ENCODE measurements at places on chromosomes 2 and 18.

GRCh38 chr2:156470975-156471583 is 34.9 kb downstream of the GPD2 start:
- no peak for DNase-seq

DNA sequence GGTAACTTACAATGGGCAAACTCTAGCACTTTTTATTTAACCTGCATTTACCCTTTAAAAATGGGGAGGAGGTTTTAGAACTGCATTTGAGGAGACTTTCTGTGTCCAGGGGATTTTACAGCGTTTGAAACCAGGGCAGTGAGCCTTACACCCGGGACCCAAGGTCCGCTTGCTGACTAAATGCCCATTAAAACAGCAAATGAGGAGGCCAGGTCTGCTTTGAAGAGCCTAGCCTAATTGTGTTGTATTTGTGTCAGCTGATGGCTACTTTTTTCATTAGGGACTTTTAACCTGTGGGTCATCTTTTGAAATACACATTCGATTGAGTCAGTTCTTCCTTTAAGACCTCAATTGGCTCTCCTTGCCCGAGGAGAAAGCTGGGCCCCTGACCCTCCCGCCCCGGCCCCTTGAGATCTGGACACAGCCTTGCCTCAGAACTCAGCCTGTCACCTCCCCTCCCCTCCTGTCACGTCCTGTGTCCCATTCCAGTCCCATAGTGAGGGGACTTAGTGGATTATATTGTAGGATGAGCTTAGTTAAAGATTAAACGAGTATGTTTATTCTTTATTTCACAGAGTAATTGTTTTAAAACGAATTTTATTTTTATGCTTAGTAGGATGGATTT is 69.0 kb downstream of the KLHL29 start:
- no peak for DNase-seq

DNA sequence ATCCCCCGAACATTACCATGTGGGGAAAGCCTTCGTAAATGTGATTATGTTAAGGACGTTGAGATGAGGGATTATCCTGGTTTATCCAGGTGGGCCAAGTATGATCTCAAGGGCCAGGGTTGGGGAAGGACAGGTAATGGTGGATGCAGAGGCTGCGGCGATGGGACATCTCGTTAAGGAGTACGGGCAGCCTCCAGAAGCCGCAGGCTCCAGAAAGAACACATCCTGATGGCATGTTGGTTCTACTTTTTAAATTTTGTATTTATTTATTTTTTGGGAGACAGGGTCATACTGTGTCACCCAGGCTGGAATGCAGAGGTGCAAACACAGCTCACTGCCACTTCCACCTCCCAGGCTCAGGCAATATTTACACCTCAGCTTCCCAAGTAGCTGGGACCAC is 86.2 kb upstream of the RAB6C start:
- no peak for DNase-seq

GRCh38 chr2:233112776-233113452 is 52.8 kb downstream of the INPP5D start:
- DNase-seq: no peak

- DNase-seq: no peak
Measured at GRCh38 chr18:7696780-7697179, 129.7 kb downstream of the PTPRM start.

DNA sequence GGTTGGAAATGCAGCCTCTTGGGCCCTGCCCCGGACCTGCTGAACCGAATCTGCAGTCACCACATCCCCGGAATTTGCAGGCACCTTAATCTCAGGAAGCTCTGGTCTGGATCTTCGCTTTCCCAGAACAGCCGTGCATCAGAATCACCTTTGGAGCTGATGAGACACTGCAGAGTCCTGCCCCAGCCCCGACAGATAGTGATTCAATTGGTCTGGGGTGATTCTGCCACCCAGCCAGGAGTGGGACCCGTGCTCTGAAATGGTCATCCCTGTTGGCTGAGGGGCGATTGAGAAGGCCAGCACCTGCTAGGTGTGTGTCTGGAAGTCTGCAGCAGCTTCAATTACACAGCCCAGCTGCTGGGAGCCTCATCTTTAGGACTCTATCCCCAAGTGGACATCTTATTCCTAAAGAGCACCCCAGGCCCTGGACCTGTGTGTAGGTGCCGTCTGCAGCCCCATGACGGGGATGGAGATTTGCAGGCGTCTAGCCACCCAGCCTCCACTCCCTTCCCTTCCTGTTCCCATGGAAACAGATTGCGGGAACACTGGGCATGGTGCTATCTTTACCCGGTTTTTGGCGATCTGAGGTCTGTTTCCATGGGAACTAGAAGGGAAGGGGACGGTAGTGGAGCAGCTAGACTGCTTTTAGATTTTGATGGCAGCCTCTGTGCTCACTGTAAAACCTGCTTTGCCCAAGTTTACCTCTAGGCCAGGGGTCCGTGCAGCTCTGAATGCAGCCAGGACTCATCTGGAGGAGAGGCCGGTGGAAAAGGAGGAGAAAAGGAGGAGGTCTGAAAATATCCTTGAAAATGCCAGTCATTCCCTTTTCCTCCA is 156.1 kb downstream of the LDLRAD4 start:
- no peak for DNase-seq

DNA sequence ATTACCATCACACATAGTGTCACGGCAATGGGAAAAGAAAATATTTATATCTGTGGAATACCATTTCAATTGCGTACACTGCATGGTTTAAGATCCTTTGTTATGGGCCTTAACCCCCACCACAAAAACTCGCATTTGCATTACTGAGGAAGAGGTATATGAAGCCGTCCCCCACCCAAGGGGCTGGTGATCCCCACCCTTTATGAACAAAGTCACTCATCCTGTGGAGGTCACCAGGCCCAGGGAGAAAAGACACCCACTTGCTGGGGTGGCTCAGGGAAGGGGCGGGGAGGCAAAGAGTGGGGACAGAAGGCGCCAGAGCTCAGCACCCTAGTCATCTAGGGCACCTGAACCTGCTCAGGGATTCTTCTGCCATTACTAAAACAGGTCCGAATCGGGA is 133.8 kb downstream of the ZNF516 start:
- no peak for DNase-seq

GRCh38 chr2:55771612-55772011 is 78.0 kb upstream of the PNPT1 start:
- no peak for DNase-seq

GRCh38 chr2:231452799-231453508 is 11.3 kb downstream of the NCL start:
- peak; percentile 28 for DNase-seq

DNA sequence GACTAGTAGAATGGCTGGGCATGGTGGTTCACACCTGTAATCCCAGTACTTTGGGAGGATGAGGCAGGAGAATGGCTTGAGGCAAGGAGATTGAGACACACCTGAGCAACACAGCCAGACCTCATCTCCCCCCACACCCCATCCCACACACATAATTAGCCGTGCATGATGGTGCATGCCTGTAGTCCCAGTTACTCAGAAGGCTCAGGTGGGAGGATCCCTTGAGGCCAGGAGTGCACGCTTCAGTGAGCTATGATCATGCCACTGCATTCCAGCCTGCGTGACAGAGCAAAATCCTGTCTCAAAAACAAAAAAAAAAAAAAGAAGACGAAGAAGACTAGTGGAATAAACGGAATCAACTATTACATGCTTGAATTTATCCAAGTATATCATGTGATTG is 150.0 kb downstream of the STK39 start:
- no peak for DNase-seq

GRCh38 chr18:23330423-23330822 is 122.7 kb upstream of the RIOK3 start:
- DNase-seq: no peak

GRCh38 chr18:71431171-71431570 is 1113.0 kb downstream of the CBLN2 start:
- no peak for DNase-seq

DNA sequence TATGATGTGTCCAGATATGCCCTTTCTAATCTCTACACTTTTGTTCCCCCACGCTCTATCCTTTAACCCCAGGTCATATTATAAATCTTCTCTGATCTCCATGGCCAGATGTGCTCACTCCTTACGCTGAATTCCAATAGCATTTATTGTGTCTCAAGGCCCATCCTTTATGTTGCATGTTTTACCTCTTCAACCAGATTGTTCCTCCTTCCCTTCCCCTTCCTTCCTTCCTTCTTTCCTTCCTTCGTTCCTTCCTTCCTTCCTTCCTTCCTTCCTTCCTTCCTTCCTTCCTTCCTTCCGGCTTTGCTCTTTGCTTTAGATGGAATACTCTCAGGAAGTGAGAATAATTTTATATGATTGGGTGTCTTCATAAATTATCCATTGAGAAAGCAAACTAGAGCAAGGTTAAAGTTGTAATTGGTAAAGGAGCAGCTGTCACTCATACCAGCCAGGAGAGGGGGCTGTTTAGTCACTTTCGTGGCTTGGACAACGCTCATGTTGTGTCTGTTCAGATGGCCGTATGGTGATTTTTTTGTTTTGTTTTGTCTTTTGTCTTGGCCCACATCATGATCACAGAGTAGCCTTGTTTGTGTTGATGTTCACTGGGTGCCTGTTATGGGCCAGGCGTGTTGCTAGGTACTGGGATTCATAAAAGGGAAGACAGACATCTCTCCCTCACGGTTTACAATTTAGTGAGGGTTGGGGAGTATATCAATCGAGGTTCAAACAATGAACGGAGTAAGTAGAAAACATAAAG is 68.0 kb downstream of the DAW1 start:
- peak; percentile 30 for DNase-seq

DNA sequence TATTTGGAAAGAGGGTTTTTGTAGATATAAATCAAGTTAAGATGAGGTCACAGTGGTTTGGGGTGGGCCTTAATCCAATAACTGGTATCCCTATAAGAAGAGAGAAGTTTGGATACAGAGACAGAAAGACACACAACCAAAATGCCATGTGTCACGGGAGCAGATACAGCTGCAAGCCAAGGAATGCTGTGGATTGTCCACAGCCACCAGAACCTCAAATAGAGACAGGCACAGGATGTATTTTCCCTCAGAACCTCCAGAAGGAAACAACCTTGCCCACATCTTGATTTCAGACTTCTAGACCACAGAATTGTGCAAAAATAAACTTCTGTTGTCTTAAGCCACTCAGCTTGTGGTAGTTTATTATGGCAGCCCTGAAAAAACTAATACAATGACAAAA is 105.5 kb downstream of the GCA start:
- no peak for DNase-seq

DNA sequence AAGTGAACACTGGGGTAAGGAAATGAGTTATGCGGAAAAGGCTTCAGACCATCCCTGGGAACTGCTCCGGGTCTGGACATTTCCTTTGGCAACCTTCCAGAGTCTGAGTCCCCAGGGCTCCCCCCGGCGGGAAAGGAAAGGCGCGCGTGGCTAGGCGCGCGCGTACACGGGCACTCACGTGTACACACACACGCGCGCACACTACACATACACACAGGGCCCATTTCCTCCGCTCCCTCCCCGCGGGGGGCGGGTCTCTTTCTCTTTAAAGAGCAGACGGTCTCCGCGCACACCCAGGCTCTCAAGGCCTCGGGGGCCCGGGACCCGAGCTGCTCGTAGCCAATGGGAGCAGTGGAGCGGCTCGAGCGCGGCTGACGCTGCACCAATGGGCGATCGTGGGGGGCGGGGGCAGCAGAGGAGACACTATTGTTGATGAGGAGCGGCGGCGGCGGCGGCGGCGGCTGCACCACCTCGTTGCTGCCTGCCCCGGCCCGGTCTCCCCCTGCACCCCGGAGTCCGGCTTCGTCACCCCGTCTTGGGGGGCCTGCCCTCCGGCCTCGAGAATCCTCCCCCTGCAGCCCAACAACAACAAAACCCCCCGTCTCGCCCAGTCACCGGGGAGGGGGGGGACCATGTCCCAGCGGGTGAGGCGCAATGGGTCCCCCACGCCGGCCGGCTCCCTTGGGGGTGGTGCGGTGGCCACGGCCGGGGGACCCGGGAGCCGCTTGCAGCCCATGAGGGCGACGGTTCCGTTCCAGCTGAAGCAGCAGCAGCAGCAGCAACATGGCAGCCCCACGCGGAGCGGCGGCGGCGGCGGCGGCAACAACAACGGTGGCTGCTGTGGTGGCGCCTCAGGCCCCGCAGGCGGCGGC is at the start of gene FAM117B:
Gene FAM117B, plus strand, starts transcription at position 414 of the 872 bp plus-strand sequence. Its CDS starts 219 bp downstream, at position 633.
- peak; percentile 91 for DNase-seq

GRCh38 chr2:3759331-3759730 is 56.0 kb downstream of the DCDC2C start:
- no peak for DNase-seq

GRCh38 chr2:86807468-86808275 is 17.0 kb upstream of the CD8A start:
- no peak for DNase-seq

- no peak for DNase-seq
Measured at GRCh38 chr2:29811378-29811777, 110.0 kb downstream of the ALK start.

- DNase-seq: no peak
Measured at GRCh38 chr2:28544405-28544921, 48.6 kb downstream of the PLB1 start.

DNA sequence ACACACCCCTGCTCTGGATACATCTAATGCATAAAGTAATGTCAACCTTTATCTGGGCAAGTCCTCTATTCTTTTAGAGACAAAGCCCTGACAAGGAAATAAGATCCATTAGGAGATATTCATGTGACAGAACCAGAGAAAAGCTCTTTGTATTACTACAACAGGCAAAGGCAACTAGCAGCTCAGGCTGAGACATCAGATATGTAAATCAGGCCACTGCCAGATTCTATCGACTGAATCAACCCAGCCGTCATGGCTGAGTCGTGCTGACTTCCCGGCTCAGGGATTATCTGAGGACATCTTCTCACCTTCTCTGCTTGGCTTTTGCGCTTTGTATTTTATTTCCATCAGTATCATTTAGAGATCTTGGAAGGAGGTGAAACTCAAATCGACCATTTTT is 294.5 kb downstream of the PLCL1 start:
- no peak for DNase-seq

GRCh38 chr18:59779979-59780378 is 82.8 kb upstream of the CCBE1 start:
- no peak for DNase-seq

DNA sequence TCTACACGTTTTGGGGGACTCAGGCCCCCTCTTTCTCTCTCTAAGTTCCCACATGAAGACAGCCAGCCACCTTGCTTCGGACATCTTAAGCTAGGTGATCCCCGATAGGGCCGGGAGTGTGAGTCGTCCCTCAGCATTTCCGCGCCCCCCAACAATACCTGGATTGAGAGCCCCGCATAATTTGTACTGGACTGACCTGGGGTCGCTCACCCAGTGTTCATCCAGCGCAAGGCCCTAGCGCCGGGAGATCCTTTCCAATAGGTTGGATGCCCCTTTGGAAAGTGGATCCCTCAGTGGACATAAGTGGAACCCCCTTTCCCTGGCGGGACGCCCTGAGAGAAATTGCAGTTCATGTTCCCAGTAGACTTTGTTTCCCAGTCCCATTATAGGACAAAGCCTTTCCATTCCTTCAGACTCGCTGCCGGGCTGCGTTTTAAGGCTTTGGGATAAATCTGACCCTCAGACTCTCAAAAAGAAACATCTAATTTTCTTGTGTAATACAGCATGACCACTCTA is 77.8 kb upstream of the KCNH7 start:
- no peak for DNase-seq

GRCh38 chr2:43745457-43745856 is 28.4 kb upstream of the DYNC2LI1 start:
- no peak for DNase-seq

- DNase-seq: no peak
Measured at GRCh38 chr2:178877874-178878273, 70.7 kb upstream of the TTN start.

All from HL-60 (cell line).